ENCODE measurements at places on chromosomes 3 and 15. TPM values are rescaled to one million over a fixed set of nuclear protein-coding genes. Genes with fewer than 3 reads are reported as not detected.

DNA sequence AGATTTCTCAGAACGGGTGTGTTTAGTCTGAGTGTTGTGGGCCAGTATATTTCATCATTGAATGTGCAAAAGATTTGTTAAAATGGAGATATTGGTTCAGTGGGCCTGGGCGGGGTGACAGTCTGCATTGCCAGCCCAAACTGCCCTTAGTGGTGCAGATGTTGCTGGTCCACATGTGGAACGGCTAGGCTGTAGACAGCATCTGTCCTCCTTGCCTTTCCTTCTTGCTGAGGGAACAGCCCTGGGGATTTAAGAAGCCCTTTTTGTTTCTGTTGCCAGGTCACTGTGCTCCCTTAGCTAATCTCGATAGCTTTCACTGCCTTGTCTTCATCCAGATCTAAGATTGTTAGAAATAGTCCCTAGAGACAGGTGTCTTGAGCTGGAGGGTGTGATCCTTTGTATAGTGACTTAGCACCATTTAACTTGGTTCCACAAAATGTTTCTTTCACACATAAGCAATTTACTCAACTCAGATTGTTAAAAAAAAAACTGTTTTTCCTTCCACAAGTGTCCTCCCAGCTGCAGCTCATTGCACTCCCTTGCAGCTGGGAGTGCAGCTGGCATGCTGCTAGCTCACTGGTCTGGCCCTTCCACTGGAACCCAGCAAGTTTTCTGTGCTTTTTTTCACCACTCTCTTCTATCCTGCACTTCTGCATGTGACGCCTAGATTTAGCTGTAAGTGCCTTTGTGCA lies 37.5 kb downstream of the GAP43 start:
- DNase-seq, result no peak

DNAH1 gene
- total RNA-seq, result 7.5 TPM

DNA sequence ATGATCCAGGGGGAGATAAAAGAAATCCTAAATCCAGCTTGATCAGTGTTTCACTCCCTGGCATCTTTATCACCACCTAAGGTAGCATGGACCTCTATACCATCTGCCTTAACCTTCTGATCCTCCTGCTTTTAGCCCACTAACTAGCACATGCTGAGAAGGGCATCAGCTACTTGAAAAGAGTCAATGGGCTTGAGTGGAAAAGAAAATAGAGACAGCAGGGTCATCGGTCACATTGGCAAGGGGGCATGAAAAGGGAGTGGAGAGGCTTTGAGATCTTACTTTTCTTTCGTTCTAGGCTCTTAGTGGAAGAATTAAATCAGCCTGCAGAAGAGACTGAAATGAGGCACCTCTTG lies 239 bp upstream of the ZFYVE19 start:
- DNase-seq, result no peak

DNA sequence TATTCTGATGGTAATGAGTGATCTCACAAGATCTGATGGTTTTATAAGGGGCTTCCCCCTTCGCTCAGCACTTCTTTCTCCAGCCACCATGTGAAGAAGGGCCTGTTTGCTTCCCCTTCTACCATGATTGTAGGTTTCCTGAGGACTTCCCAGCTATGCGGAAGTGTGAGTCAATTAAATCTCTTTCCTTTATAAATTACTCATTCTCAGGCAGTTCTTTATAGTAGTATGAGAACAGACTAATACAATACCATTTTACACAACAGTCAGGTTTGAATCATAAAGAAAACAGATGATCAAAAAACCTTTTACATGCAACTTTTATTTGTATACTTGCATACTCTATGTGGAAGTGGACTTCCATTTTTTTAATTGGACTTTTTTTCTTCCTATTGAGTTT lies 46.7 kb upstream of the CBLB start:
- DNase-seq, result no peak

GRCh38 chr15:40047415-40048210 lies 8.6 kb upstream of the SRP14 start:
- DNase-seq, result peak; percentile 78

DNA sequence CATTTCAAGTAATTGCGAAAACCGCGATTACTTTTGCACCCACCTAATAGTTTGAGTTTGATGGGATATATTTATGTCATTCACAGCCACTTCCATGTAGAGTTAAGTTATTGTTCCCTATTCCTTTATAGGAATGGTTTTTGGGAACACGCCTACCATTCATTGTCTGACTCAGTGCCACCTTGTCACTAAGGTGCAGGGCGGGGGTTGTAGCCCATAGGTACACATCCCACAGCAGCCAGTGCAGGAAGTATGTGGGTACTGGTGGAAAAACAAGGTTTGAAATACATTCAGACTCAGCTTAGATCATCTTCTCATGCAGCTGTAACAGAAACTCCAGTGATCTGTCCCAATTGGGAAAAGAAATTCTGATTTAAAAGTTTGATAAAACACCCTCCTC lies 48.2 kb upstream of the CFAP161 start:
- no peak for DNase-seq

- peak; percentile 46 for DNase-seq
Observed at GRCh38 chr15:68565726-68566125, 13.1 kb upstream of the CORO2B start.

SSUH2 gene
- total RNA-seq, result 0.16 TPM

DNA sequence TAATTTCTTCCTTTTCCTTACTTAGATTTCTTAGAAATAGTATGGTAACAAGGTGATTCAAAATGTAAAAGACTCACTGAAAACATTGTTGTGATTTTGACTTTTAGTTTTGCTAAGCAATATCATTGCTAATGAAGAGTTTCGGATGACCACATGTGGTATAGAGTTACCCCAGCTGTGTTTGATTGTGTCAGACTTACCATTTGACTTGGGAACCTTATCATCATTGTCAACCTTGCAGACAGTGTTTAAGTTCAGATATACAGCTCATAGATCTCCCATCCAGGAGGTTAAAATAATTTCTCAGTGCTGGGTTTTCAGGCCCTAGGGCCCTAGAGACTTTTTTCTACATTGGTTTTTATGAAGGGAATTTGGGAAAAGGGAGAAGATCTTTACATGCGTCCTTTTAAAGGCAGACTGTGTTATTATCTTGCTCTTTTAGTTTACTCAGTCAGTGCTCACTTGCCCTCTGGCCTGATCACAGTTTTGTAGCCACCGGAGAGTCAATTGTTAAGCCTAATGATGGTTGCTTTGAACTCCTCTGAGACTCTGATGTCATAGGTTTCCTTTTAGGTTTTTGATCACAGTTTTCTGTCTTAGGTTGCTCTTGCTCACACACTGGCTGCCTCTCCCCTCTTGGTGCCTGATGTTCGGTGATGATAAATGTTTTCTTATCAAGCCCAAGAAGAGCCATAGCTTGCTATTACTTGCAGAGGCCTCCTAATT lies 133.5 kb upstream of the ZPLD1 start:
- no peak for DNase-seq

GRCh38 chr15:100670505-100671021 lies 68.2 kb downstream of the ASB7 start:
- no peak for DNase-seq

GRCh38 chr15:60510006-60510405 lies 31.1 kb upstream of the ICE2 start:
- DNase-seq, result no peak

DNA sequence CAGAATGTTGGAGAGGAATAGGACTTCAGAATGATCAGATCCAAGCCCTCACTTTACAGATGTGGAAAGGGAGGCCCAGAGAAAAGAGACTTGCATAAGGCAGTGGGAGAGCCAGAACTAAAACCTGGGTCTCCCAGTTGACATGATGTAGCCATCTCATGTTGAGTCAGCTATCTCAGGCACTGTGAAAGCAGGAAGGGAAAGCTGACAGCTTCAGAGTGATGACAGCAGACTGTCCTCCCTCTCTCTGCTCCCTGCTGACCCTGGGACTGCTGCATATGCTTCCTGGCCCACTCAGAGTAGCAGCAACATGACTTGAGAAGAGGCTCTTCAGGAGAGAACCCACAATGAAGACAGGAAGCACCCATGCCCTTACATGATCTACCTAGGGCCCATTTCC lies 14.7 kb downstream of the FHIT start:
- DNase-seq, result no peak

DNA sequence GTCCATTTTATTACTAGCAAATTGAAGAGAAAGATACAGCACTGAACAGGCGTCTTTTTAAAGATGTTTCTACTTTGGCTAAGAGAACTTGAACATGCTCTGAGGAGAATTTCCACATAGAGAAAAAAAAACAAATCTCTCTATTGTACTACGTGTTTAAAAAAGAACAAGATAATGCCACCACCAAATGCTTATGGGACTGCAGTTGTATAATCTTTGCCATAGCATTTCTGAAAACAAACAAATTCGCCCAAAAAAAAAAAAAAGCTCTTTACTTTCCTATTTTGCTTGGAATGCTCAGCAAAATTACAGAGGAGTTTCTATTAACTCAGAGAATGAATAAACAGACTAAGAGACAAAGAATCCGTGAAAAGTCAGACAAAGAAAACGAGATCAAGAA lies 114.2 kb downstream of the CNTN3 start:
- DNase-seq, result no peak

- no peak for DNase-seq
Observed at GRCh38 chr3:179018808-179019207, 52.8 kb downstream of the ZMAT3 start.

DNA sequence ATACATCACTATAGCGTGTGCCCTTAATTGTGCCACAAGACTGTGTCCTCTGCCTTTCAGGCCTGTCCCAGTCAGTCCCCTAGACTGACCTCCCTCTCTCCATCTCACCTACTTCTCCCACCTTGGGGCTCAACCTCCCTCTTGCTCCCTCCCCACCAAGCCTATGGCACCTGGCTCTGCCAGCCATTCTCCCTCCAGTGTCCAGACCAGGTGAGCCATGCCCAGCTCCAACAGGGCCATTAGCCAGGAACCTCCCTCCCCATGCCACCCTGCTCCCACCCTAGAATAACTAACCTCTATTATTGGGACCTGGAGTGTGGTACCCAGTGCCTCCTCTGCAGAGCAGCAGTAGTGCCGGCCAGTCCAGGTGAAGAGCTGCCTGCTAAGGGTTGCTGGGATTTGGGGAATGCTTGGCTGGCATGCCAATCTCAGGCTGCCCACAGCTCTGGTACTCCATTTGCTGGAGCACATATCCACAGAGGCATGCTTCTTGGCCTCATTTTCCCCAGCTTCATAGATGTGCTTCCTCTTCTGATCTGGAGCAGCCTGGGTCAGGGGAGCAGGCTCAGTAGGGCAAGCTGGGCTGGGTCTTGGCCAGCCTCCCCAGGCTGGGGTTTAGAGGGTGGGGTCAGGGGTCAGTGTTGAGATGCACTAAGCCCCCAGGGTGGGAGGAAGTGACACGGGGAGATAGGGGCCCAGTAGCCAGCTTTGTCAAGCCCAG lies 38.8 kb downstream of the SAXO2 start:
- no peak for DNase-seq

DNA sequence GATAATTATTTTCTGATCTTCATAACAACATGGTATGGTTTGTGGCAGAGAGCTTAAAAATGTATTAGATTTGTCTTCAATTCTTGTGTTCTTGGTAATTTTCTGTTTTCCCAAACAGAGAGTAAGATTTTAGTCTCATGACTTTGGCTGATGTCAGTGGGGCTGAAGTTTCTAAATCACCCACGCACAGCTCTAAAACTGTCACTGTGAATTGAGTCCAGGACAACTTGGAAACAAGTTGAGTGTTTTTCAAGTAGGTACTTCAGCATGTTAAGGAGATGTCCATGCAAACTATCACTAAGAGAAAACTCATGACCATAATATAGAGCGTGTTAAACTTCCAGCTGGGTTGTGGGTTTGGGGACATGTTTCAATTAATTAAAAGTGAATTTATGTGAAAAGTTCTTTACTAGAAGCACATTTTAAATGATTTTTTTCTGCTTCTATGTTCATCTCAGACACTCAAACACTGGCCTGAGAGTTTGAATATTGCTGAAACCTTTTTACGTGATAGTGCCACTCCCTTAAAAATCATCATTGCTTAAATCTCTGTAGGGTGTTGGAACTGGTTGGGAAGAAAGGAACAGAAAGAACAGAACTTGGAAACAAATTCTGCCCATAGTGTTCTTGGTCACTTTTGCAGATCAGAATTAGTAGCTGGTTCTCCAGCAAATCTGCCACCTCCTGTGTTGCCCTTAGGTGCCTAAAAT lies 89.8 kb downstream of the KLHL25 start:
- DNase-seq, result no peak

GRCh38 chr15:70320482-70320881 lies 222.8 kb upstream of the TLE3 start:
- DNase-seq, result no peak

ASB14 gene
- total RNA-seq, result not detected

GRCh38 chr3:67947808-67948508 lies 293.5 kb upstream of the SUCLG2 start:
- DNase-seq, result no peak

DNA sequence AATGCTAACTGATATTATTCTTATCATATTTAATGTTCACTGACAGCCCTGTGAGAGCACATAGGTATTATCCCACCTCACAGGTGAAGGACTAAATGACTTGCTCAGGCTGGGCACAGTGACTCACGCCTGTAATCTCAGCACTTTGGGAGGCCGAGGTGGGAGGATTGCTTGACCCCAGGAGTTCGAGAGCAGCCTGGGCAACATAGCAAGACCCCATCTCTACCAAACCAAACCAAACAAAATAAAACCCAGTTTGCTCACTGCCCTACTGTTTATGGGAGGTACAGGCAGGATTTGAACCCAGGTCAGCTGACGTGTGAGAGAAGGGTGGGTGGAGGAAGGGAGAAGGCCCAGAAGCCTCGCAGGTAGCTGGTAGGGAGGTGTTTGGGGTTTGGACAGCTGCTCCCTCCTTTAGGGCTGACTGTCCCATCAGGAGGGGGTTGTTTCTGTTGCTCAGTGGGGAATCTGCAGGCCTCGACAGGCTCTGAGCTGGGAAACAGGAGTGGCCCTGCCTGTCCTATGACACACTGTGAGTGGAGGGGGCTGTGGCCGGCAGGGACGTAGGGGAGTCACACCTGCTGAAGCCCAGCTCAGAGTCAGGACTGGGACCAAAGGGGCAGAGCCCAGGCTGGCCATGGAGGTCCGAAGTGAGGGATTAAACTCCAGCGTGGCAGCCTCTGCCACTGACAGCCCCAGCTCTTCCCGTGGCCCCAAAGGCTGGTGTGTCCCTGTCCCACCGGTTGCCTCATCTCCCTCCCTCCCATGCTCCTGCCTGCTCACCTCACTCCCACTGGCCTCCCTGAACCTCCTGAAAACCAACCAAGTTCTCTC lies 25.3 kb downstream of the BHLHE40 start:
- peak; percentile 46 for DNase-seq

DNA sequence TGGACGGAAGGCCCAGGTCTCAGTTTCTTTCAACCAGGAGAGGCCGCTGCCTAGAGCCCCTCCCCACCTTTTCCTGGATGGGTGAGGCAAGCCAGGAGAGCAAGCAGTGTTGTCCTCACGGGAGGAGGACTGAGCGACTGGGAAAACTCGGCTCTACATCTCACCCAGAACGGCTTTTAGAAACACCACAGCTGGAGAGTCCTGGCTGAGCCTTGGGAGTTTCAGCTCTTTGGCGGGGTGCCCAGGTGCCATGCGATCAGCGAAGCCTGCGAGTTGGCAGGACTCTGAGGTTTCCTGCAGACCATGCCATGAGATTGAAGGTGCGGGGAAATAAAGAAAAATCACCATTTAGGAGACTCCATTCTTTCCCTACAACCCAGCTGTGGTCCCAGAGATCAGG lies 26.0 kb downstream of the PPCDC start:
- peak; percentile 92 for DNase-seq
